ENCODE measurements at places on chromosomes 12 and 14.

GRCh38 chr12:68932961-68933893 is at the start of gene CPM:
Gene CPM (minus strand): TSS chr12:68933171. CDS start chr12:68932837, 334 bp downstream.
- peak; percentile 69 for DNase-seq

GRCh38 chr12:105025890-105026289 is 39.8 kb downstream of the NOPCHAP1 start:
- DNase-seq = no peak

- no peak for DNase-seq
Observed at GRCh38 chr14:65531148-65531547, 118.6 kb downstream of the FUT8 start.

- no peak for DNase-seq
Observed at GRCh38 chr12:25957793-25958427, 572 bp upstream of the RASSF8 start.

DNA sequence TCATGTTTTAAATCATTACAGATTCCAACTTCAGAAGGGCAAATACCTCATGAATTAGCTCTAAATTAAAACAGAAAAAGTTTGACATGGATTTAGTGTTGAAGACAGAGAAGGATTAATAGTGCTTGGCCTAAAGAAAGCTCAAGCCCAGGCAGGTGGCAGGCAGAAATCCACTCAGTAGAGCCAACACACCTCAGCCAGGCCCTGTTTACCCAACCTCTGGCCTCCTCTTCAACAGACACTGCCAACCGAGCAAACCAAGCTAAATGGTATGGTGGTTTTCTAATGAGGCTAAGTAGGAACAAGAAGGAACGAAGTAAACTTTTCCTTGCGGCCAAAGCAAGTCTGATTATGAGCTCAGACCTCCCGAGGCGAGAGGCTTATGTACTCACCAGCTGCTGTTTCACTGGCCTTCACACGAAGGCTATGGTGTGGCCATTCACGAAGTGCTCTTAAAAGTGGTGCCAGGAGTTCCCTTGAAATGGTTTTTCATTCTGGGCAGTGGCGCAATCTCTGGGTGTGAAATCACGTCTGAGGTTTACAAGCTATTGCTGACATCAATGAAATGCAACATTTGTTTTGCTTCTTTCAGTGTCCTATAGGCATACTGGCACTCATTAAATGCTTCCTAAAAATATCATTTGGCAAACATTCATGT is 124.1 kb upstream of the LGR5 start:
- DNase-seq = no peak

DNA sequence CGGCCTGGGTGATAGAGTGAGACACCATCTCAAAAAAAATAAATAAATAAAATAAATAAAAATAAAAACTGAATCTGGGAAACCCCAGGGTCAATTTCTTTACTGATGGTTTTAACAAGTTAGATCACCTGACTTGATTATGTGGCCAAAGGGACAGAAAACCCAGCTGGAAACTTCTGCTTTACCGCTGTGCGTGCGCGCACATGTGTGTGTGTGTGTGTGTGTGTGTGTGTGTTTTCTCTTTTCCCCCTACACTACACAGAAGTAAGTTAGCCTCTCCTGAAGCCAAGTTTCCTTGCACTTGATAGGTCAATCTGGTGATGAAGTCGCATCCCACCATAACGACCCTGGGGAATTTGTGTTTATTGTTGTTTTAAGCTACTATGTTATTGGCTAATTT is 105.3 kb upstream of the AMN1 start:
- DNase-seq = no peak

DNA sequence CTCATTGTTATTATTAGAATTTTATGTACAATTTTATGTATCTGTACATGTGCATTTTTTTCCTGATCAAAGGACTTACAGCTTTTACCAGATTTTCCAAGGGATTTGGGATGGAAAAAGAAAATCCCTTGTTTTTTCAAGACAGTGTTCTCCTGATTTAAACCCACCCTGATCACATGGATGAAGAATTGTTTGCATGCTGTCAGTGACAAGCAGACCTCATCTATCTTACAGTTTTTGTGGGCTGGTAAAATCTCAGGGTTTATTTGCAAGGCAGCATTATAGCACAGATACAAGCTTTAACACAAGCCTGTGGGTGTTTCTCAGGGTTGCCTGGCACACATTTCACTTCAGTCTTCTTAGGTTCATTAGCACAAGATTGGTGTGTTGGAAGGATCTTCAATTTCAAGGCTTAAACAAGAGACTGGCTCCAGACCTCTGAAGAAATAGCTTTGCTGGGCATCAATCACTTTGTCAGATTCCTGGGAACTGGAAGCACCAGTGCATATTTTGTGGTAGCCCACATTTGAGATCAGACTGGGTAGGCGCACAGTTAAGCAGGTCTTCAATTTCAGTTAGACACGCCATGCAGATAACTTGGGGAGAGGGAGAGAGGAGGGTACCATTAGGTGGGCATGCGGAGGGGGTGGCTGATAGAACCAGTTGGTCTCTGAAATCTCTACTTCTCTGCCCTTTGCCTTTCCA is 118.0 kb downstream of the TBX5 start:
- no peak for DNase-seq

DNA sequence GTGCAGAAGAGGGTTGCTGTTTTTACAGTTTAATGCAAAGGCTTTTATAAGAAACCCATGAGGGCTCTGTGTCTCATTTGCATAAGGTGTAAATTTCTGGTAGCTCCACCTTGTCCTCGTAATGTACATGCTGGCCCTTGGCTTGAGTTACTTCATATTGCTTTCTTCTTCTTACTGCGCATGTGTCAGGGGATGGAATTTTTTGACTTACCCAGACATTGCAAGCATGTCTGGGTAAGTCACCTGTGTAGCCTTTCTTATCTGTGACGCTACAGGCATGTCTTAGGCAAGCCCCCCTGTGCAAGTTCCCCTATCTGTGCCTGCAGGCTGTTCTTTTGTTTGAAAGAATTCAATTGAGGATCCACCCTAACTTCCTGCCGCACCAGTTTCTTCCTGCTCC is 274.2 kb downstream of the ETNK1 start:
- no peak for DNase-seq

DNA sequence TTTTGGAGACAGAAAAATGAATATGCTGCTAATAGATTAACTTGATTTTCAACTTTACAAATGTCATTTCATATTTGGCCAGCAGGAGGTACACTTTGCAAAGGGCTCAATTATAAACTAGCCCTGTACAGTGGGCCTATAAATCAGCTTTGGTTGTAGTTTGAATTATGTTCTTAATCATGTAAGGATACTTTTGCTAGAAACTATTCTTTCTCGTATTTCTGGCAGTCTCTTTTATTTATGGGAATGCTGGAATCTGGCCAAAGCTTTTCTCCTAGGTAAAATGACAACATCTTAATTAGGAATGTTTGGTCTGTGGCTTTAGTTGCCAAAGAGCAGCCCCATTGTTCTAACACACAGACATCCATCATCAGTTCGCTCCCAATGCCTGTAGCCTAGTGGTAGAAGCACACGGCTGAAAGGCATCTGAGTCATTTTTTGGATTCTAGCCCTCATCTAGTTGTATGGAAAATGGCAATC is 1322.3 kb upstream of the SEL1L start:
- no peak for DNase-seq

- DNase-seq = no peak
Observed at GRCh38 chr12:115235880-115236279, 551.9 kb upstream of the TBX3 start.

DNA sequence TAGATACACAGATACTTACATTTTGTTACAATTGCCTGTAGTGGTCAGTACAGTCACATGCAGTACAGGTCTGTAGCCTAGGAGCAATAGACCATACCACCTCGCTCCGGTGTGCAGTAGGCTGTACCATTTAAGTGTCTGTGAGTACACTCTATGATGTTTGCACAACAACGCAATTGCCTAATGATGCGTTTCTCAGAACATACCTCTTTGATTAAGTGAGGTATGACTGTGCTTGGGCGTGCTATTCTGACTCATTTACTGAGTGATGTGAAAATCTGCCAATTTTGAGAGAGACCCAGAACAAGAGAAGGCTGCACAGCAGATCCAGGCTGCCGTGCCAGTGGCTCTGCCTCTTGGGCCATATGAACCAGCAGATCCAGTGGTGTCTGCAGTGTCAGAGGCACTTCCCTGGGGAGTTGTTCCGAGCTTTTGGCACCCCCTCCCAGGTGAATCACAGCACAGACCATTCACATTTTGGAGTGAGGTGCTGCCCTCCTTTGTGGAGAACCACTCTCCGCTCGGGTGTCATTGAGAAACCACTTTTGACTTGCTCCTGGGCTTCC is 20.4 kb downstream of the DLK1 start:
- no peak for DNase-seq

GRCh38 chr12:55915482-55915859 is 12.2 kb downstream of the PYM1 start:
- DNase-seq = no peak

Measured in activated CD4-positive, alpha-beta T cell treated with anti-CD3 and anti-CD28 coated beads, Interleukin-2, amount 10 ng/mL, durations not matched to agents 7 days and 5 days (primary cell).